Amniotic stem cell (primary cell): ENCODE measurements at places on chromosomes 13 and 19.

GRCh38 chr13:106109391-106109791 is 426.1 kb downstream of the EFNB2 start:
- peak; percentile 17 for DNase-seq

GRCh38 chr19:2184422-2184975 is 20.8 kb downstream of the DOT1L start:
- no peak for DNase-seq

DNA sequence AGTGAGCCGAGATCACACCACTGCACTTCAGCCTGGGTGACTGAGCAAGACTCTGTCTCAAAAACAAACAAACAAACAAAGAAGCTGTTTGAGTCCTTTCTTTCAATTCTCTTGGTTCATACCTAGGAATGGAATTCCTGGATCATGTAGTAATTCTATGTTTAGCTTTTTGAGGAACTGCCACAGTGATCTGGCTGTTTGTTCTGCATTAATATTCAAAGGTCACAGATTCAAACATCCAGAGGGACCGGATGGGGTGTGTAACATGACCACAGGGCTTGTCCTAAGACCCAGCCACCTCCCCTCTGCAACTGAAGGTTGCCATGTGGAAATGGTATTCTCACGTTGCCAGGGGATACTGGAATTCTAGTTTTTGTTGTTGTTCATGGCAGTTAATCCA is 10.2 kb downstream of the COLGALT1 start:
- no peak for DNase-seq

DNA sequence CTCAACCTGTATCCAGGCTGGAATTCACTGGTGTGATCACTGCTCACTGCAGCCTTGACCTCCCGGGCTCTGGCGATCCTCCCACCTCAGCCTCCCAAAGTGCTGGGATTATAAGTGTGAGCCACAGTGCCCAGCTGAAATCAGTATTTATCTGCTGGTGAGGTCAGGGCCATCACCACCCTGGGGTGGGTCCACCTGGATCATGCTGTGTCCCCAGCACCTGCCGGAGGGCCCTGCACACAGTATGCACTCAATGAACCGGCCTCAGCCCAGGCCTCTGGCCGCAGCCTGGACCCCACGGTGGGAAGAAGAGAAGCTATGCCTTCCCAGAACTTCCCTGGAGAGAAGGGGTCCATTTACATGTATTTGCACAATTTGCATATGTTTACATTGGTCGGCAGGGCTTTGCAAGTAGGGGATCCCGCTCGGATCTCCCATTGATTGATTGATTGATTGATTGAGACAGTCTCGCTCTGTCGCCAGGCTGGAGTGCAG is 2.6 kb upstream of the SLC5A5 start:
- no peak for DNase-seq

DNA sequence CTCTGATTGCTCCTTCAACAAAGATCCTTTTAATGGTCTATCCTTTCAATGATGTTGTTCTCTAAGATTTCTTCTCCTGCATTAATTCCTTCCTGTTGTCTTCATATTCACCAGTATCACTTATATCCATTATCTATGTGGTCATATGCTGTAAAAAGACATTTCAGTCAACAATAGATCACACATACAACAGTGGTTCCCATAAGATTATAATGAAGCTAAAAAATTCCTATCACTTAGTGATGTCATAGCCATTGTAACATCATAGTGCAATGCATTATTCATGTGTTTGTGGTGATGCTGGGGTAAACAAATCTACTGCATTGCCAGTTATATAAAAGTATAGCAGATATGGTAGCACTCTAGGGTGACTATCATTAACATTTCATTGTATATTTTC is 266.1 kb downstream of the LHFPL6 start:
- no peak for DNase-seq

GRCh38 chr19:18420930-18421329 is 1.7 kb downstream of the SSBP4 start:
- no peak for DNase-seq

DNA sequence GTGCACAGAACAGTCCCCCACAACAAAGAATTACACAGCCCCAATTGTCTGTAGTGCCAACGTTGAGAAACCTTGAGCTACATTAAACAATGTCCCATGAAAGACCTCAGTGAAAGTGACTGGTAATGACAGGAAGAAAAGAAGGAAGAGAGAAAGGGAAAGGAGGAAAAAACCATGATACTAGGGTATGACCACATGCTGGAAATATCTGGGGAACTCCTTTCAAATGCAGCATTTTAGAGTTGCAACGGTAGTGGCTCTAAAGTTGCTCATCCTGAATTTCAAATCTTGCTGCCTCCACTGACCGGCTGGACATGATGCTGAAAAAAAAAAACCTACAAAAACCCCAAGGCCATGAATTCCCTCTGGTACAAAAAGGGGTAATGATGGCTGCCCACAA is 26.5 kb downstream of the FPR3 start:
- no peak for DNase-seq

- peak; percentile 30 for DNase-seq
Observed at GRCh38 chr13:31896427-31896826, 135.1 kb upstream of the FRY start.

- DNase-seq = no peak
Observed at GRCh38 chr13:77703408-77703807, 5.9 kb downstream of the SLAIN1 start.

DNA sequence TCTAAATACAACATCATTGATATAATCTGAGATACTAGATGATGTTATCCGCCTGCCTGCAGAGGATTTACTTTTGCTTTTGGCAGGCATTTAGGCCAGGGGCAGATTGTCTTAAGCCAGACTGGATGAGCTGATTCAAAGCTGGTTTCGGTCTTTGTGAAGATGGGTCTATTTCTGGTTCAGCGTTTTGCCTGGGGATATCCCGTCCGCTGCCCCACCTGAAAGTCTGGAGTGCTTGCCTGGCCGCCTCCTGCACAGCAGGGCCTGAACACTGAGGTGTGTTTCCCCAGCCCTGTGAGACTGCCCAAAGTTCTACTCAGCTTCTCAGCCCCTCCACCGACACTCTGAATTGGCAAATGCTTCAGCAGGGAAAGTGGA is 149.7 kb downstream of the KATNAL1 start:
- no peak for DNase-seq

GRCh38 chr19:35518313-35518712 is 4.9 kb upstream of the DMKN start:
- peak; percentile 61 for DNase-seq

- no peak for DNase-seq
Observed at GRCh38 chr19:51356159-51356801, 9.9 kb downstream of the ETFB start.

DNA sequence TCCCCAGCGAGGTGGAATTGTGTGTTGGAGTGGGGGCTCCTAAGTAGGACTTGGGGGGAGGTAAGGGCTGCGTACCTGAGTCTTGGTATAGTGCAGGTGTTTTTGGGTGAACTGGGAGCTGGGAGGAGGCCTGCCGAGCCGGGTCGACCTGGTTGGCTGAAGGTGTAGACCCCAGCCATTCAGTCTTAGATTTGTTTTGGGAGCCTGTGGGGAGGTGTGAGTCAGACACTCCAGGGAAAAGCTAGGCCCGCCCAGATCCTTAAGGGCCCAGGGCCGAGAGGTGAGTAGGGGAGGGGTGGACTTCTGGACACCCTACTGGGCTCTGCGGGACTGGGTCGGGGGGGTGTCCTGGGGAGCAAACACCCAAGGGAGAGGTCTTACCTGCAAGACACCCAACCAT is 935 bp downstream of the CRB3 start:
- no peak for DNase-seq

GRCh38 chr13:46531953-46532352 is 21.0 kb upstream of the LRCH1 start:
- no peak for DNase-seq

- peak; percentile 81 for DNase-seq
Observed at GRCh38 chr13:41060082-41060723, 1.1 kb upstream of the WBP4 start.

GRCh38 chr13:41289463-41289881 is 21.6 kb upstream of the NAA16 start:
- DNase-seq = no peak

- no peak for DNase-seq
Observed at GRCh38 chr13:54165581-54166215, 1137.1 kb downstream of the OLFM4 start.

GRCh38 chr19:46616631-46617322 is 8.1 kb downstream of the PTGIR start:
- DNase-seq = no peak

GRCh38 chr13:35720690-35721554 is 244.4 kb upstream of the MAB21L1 start:
- no peak for DNase-seq

DNA sequence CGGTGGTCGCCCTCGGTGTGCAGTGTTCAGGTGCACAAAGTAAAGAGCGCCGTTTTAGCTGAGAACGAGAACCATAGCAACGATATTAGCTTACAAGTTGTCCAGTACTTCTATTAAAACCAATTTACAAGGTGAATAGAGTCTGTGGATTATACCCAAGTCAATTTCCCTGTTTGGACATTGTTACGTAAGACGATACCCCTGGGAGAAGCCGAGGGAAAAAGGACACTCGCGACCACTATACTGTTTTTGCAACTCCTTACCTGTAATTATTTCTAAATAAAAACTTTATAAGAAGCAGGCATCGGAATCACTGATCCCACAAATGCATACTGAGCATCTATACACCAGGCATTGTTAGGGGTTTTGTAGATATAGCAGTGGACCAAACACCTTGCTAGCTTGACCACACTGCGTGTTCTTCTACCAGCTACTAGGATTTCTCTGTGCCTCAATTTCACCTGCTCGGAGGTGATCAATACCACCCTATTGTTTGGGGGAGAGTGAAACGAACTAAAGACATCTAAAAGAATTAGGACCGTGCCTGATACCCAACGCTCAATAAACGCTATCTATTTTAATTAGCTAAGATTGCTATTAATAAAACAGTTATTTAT is 488 bp upstream of the EEF2 start:
- no peak for DNase-seq

GRCh38 chr13:33280279-33280905 is 5.2 kb downstream of the STARD13 start:
- no peak for DNase-seq

- DNase-seq = no peak
Observed at GRCh38 chr19:10871711-10872545, 575 bp downstream of the CARM1 start.

- DNase-seq = no peak
Observed at GRCh38 chr13:111659219-111659775, 338.9 kb downstream of the TEX29 start.

GRCh38 chr19:35890113-35890650 is 10.2 kb downstream of the NFKBID start:
- no peak for DNase-seq

DNA sequence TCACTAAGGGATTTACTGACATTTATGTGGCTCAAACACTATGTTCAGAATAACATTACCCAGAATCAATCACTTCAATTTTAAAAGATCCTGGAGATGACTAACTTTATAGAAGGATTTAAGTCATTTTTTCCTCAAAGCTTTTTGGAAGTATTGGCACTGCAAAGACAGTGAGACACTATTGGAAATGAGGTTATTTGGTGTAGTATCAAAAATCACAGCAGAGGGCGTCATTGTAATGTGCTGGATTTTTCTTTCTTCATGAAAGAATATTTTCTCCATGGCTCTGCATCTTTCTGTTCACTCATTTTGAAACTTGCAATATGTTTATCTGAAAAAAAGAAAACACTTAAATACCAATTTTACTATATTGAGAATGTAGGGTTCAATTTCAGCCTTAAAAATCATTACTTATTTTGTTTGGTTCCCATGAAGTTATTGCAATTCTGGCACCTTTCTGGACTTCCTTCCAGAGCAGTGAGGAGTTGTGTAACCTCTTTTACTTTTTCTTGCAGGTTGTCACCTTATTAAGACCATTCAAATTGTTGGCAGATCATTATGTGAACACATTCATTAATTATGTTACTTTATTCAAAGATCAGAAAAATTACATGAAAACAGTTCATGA is 3.7 kb upstream of the CSNK1A1L start:
- DNase-seq = peak; percentile 24

DNA sequence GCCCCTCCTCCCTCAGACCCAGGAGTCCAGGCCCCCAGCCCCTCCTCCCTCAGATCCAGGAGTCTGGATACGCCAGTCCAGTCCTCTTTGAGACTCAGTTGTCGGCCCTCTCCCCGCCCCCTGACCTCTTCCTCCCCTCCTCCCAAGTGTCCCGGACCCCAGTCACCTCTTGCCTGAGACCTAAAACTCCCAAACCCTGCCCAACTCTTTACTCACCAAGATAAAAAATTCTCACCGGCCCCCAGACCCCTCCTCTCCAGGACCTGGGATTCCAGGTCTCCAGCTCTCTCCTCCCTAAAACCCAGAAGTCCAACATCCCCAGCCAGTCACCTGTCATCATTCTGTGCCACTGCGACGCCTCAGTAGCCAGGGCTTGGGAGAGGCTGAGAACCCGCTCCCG is 1.4 kb upstream of the HSD17B14 start:
- no peak for DNase-seq
